HT1080 (cell line): ENCODE measurements at places on chromosomes 13 and 19.

DNA sequence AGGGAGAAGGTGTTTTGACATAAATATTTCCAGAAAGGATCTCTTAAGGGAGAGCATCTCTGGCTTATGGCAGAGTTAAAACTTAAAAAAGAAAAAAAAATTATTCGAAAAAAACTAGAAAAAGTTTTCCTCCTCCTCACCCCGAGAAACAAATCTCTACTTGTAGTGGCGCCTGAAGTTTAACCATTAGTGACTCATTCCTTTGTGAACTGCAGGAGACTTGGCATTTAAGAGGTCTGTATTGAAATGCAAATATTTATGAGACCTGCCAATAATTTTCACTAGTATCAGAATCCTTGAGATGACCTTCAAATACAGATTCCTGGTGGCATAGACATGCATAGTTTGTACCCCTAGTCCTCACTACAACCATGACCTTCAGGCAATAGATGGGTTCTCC, 64.9 kb upstream of the MED4 start:
- peak; percentile 48 for DNase-seq

- no peak for DNase-seq
Measured at GRCh38 chr13:59342400-59342799, 821.3 kb downstream of the DIAPH3 start.

- DNase-seq: no peak
Measured at GRCh38 chr13:21759463-21759862, 88.6 kb downstream of the FGF9 start.

DNA sequence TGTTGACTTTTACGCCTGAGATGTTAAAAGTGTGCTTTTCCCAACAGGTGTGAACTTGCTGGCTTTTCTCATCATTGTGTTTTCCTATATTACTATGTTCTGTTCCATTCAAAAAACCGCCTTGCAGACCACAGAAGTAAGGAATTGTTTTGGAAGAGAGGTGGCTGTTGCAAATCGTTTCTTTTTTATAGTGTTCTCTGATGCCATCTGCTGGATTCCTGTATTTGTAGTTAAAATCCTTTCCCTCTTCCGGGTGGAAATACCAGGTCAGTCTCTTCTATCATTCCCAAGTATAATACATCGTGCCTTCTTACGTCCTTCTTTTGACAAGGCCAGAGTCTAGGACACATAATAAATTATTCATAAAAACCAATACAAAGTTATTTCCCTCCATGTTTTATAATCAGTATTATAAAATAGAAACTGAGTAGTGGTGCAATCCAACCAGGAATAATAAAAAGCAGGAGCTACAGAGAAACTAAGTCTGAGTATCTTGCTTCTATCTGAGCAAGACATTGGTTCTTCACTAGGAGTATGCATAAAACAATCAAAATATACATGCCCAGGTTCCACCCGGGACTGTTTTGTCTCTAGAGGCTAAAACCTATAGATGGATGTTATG, 57.9 kb downstream of the RXFP2 start:
- DNase-seq: peak; percentile 71

- no peak for DNase-seq
Measured at GRCh38 chr13:111204438-111205177, 89.5 kb downstream of the ARHGEF7 start.

- DNase-seq: no peak
Measured at GRCh38 chr13:75173457-75174356, 308.3 kb downstream of the TBC1D4 start.

GRCh38 chr13:52743569-52743968, 3.9 kb upstream of the CNMD start:
- no peak for DNase-seq

DNA sequence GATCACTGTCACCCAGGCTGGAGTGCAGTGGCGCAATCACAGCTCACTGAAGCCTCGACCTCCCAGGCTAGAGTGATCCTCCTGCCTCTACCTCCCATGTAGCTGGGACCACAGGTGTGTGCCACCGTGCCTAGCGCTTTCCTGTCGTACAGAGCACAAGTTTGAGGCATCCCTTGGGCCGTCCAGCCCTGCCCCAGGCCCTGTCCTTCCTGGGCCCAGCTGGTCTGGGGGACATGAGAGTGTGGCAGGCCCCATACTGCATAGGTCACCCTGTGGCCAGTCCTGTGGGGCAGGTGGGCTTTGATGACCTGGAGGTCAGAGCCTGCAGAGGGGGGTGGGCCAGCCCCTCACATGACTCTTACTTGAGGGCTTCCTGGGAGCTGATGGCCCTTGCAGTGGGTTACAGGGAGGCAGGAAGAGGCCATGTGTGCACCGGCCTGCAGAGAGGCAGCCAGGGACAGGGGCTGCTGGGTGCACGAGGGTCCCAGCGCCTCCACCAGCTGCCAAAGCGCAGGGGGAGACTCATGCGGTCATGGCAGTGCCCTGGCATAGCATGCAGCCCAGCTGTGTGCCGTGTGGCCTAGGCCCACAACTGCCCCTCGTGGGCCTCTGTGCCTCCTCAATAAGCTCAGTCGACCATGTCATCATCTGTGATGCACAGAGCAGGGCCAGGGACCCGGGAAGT, 61.4 kb downstream of the KDM4B start:
- DNase-seq: no peak
